Dermis microvascular lymphatic vessel endothelial cell (primary cell): ENCODE measurements at places on chromosomes 5 and 9. TPM values are rescaled to one million over a fixed set of nuclear protein-coding genes. Genes with fewer than 3 reads are reported as not detected.

The FOXD4L4 gene
- total RNA-seq = 0.13 TPM in 1 of 2 replicates, not detected in the other

The C6 gene
- not detected in 2 replicates for total RNA-seq

The MYORG gene
- 2.4 and 3.2 TPM in 2 replicates for total RNA-seq

The OSTF1 gene
- total RNA-seq = 86.7 and 87.6 TPM in 2 replicates
